Panc1 (cell line): ENCODE measurements at places on chromosomes 12 and 14.

DNA sequence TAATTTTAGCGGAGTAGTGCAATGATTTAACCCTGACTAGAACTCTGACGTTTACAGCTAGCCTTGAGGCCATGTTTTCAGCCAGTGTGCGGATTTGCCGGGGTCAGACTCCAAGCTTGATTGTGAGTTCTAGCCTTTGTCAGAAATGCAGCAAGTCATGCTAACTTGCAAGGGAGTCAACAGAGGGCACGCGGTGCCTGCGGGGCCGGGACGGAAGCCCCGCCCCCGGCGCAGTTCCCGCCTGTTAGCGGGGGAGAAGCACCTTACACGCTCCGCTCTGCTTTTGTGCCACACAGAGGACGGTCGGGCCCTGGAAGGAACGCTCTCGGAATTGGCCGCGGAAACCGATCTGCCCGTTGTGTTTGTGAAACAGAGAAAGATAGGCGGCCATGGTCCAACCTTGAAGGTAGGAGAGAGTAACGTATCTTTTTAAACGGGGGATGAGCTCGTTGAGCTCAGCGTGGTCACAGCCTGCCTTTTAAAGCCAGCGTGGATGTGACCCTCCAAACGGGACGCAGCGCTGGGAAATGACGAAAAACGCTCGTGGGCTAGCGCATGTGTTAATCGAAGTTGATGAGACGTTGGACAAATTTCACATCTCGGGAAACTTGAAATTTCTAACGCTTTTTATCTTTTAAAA lies 14.8 kb upstream of the EID3 start:
- no peak for DNase-seq
- H3K4me3 ChIP-seq = peak overlapping the region; percentile 86
- peaks cover 8% of the 10 kb centered on the region for H3K36me3 ChIP-seq
- no peaks in the 10 kb centered on the region for H3K27me3 ChIP-seq
- peak overlapping the region; percentile 99 for H3K27ac ChIP-seq

GRCh38 chr12:108832730-108833354 lies 24.5 kb downstream of the SSH1 start:
- H3K27me3 ChIP-seq = no peaks in the 10 kb centered on the region
- peak overlapping the region; percentile 80 for H3K27ac ChIP-seq
- peaks cover 63% of the 10 kb centered on the region for H3K4me1 ChIP-seq
- no peak for DNase-seq

- H3K4me1 ChIP-seq = no peaks in the 10 kb centered on the region
- H3K4me3 ChIP-seq = no peak overlapping the region
- H3K36me3 ChIP-seq = no peaks in the 10 kb centered on the region
Measured at GRCh38 chr12:25904442-25904841, 54.0 kb upstream of the RASSF8 start.

GRCh38 chr12:52790427-52791270 lies 5.3 kb downstream of the KRT3 start:
- no peak overlapping the region for H3K4me3 ChIP-seq
- H3K4me1 ChIP-seq = no peaks in the 10 kb centered on the region
- H3K36me3 ChIP-seq = no peaks in the 10 kb centered on the region

DNA sequence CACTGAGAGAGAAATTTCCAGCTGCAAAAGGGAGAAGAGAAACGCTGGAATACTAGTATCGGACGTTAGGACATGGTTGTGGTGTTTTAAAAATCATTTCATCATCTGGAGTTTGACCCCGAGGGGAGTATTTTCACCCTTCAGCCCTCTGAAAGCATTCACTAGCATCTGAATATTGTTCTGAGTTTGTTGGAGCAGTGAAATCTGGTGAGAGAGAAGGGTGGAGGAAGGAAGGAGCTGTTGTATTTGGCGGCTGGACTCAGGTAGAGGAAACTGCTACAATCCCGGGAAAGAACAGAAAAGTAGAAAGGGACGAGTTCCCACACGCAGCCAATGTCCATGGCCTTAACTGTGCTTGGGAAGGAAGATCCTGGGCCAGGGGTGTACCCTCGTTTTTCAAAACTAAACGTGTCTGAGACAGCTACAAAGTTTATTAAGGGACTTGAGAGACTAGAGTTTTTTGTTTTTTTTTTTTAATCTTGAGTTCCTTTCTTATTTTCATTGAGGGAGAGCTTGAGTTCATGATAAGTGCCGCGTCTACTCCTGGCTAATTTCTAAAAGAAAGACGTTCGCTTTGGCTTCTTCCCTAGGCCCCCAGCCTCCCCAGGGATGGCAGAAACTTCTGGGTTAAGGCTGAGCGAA lies 896 bp upstream of the CDKN1B start:
- peak overlapping the region; percentile 99 for H3K27ac ChIP-seq
- no peaks in the 10 kb centered on the region for H3K27me3 ChIP-seq
- H3K4me1 ChIP-seq = peaks cover 29% of the 10 kb centered on the region
- peaks cover 2% of the 10 kb centered on the region for H3K36me3 ChIP-seq

- H3K27ac ChIP-seq = peak overlapping the region; percentile 97
- no peak overlapping the region for H3K4me3 ChIP-seq
- H3K4me1 ChIP-seq = peaks cover 76% of the 10 kb centered on the region
- no peaks in the 10 kb centered on the region for H3K36me3 ChIP-seq
Measured at GRCh38 chr12:12881151-12881909, 10.0 kb upstream of the GPRC5A start.
